ENCODE measurements at places on chromosomes 2 and 18. TPM values are rescaled to one million over a fixed set of nuclear protein-coding genes. Genes with fewer than 3 reads are reported as not detected.

Gene GPR35
- total RNA-seq: 14.7 TPM

Gene LBH
- total RNA-seq: 75.9 TPM

Gene LHCGR
- total RNA-seq: not detected

Gene NLRC4
- 0.92 TPM for total RNA-seq
